ENCODE measurements at places on chromosomes 3 and 15.

- no peak for DNase-seq
These were observed 15.0 kb downstream of the CEP152 start for GRCh38 chr15:48795901-48796300.

DNA sequence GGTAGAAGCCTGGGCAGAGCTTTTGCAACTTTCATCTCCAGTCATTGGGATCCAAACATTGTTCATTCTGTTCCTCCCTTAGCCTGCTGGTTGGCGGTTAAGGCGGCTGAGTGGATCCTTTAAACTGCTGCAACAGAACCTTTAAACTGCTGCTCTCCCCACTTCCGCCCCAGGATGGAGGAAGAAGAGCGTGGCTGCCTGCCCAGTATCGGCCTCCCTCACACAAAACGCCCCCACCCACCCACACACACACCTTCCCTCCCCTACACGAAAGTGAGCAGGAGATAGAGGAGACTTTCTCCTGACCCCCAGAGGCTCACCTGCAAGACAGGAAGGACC is 460 bp upstream of the ZMAT3 start:
- peak; percentile 29 for DNase-seq

DNA sequence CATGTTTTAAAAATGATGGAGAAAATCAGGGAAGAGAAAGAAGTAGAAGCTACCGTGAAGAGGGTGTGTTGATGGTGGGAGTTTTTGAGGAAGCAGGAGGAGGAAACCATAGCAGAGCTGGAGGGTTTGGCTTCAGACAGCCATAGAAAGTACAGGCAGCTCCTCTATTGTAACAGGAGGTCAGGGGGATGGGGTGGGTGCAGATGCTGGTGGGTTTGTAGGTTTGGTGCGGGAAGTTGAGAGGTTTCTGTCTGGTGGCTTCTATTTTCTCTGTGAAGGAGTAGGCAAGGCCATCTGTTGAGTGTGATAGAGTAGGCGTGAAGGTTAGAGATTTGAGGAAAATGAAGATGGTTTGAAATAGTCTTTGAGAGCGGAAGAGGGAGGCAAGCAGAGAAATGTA is 97.7 kb upstream of the TBC1D5 start:
- DNase-seq = no peak

- no peak for DNase-seq
These were observed 89.1 kb downstream of the CRYGS start for GRCh38 chr3:186454881-186455703.

DNA sequence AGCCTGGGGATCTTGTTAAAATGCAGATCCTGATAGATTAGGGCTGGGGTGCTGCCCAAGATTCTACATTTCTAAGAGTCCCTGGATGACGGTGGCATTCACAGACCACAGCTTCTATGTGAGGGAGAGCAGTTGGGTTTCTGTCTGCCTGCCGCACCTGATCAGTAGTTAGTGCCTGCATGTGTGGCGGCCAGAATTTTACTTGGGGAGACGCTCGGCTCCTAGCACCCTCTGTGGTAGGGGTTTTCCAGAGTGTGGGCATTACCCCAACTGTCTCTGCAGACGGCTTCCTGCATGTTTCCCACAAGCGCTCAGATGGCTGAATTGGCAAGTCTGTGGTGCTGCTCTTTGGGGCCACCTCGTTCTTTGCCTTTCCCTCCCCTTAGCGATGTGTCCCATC is 8.3 kb downstream of the GHRL start:
- no peak for DNase-seq

- DNase-seq = no peak
These were observed 397.3 kb upstream of the PROK2 start for GRCh38 chr3:72182206-72182605.
